ENCODE measurements at places on chromosomes 12 and 14. TPM values are rescaled to one million over a fixed set of nuclear protein-coding genes. Genes with fewer than 3 reads are reported as not detected.

DNA sequence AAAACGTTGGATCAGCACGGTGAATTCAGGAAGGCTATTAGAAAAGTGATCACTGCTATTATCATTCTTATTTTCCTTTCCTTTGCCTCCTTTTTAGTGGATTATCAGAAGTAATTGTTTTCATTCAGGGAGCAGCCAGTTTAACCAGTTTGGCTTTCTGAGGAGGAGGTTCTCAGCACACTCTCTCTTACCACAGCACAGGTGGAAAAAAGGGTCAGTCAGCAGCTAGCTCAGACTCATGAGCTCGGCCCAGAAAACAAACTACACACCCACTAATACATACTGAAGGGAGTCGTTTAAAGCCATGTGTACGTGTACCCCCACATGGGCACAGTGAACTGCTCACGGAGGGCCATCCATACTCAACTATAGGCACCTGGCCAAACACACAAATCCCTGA lies 23.2 kb upstream of the MAGOHB start:
- DNase-seq = no peak

GRCh38 chr12:18206198-18206597 lies 55.1 kb upstream of the PIK3C2G start:
- DNase-seq = no peak

DNA sequence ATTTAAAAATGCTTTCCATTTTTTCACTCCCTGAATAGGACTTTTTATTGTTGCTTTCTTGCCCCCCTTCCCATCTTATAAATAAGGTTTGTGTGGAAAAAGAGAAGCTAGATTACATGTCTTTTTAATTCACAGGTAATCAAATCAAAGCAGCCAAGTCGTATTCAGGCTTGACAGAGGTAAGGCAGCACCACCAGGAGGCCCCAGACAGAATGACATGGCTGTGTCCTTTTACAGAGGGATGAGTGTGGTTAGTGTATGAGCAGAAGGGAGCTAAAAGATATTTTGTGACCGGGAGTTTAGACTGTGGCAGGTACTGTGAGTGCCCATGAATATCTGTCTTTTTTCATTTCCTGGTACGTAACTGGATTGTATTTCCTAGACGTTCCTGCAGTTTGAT lies 596.1 kb downstream of the ETNK1 start:
- no peak for DNase-seq

- DNase-seq = no peak
Measured at GRCh38 chr14:39974036-39974435, 541.8 kb upstream of the FBXO33 start.

IL22 gene
- not detected for total RNA-seq

SOCS2 gene
- total RNA-seq = 15.7 TPM

- no peak for DNase-seq
Measured at GRCh38 chr12:2804393-2805142, 7.9 kb upstream of the ITFG2 start.

Data from left lung (tissue), 14 donors.